Fibroblast of villous mesenchyme (primary cell): ENCODE measurements at places on chromosomes 5 and 9. TPM values are rescaled to one million over a fixed set of nuclear protein-coding genes. Genes with fewer than 3 reads are reported as not detected.

The LRRC14B gene
- total RNA-seq: not detected in 2 replicates

The PLPP6 gene
- 6.4 and 8.2 TPM in 2 replicates for total RNA-seq

The GOLM1 gene
- 24.5 and 34.1 TPM in 2 replicates for total RNA-seq

The GADD45G gene
- 0.43 and 0.64 TPM in 2 replicates for total RNA-seq

The ADAMTS2 gene
- 30.2 and 44.5 TPM in 2 replicates for total RNA-seq

The NUP155 gene
- 32.2 and 41.9 TPM in 2 replicates for total RNA-seq

The SH3GL2 gene
- 0.32 and 0.43 TPM in 2 replicates for total RNA-seq

The SV2C gene
- total RNA-seq: not detected in 2 replicates

The NPR3 gene
- 2.9 and 6.5 TPM in 2 replicates for total RNA-seq

The PCDHGA8 gene
- total RNA-seq: 3.0 and 3.2 TPM in 2 replicates

The PRXL2C gene
- 15.5 and 21.6 TPM in 2 replicates for total RNA-seq

The POU5F2 gene
- 1.3 and 2.2 TPM in 2 replicates for total RNA-seq

The NUTM2G gene
- total RNA-seq: not detected in 2 replicates

The TTC16 gene
- total RNA-seq: not detected in 2 replicates

The WNT8A gene
- total RNA-seq: not detected in 2 replicates

The FGF18 gene
- under 0.01 TPM in 1 of 2 replicates, not detected in the other for total RNA-seq

The SLC35A4 gene
- 11.9 and 13.8 TPM in 2 replicates for total RNA-seq

The MED22 gene
- 11.9 and 12.1 TPM in 2 replicates for total RNA-seq
